Hepatic stellate cell (primary cell): ENCODE measurements at places on chromosomes 5 and 9.

GRCh38 chr5:39253196-39253595 lies 33.8 kb upstream of the FYB1 start:
- DNase-seq, result no peak

GRCh38 chr5:163964671-163965070 lies 459.3 kb downstream of the MAT2B start:
- no peak for DNase-seq

DNA sequence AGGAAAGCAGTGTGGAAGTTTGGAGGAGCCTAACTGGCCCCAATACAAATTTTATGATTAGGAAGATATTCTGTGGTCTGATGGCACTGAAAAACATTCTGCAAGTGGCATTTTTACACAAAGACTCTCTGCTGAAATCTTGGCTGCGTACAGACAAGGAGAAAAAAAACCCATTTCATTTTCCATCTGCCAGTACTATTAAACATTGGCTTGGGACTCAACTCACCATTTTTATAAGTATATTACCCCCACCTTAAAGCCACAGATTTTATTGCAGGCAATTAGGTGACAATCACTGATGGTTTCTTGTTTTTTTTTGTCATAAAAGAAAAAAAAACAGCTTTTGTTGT lies 206.9 kb downstream of the PTTG1 start:
- DNase-seq, result no peak

DNA sequence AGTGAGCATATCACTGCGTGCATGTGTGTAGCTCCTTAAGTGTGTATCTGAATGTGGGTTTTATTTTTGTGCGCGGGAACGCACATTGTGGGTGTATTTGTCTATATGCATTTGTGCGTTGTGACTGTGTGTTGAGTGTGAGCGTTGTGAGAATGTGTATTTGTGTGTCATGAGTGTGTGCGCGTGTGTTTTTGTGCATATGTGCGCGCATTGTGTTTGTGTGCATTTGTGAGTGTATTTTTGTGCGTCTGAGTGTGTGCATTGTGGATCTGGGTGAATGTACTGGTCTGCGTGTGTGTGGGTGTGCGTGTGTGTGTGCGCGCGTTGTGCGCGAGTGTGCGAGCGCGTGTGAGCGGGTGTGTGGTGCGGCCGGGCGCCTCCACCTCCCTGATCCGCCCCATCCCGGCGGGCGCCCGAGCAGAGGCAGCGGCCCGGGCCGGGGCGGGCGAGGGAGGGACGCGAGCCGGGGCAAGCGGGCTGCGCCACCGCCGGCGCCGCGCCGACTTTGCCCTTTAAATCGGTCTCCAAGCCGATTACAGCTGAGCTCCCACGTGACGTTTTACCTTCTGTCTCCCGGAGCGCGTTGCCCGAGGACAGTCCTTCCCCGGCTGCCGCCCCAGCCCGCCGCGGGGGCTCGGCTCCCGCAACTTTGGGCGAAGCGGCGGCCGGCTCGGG lies at the start of gene RASGRF2:
Gene RASGRF2 (plus strand): TSS at position 596 of the 675 bp plus-strand sequence. CDS start 376 bp downstream, outside the sequence.
- DNase-seq, result peak; percentile 43

- no peak for DNase-seq
These were observed 59.5 kb downstream of the ANKRD33B start for GRCh38 chr5:10623305-10623910.

DNA sequence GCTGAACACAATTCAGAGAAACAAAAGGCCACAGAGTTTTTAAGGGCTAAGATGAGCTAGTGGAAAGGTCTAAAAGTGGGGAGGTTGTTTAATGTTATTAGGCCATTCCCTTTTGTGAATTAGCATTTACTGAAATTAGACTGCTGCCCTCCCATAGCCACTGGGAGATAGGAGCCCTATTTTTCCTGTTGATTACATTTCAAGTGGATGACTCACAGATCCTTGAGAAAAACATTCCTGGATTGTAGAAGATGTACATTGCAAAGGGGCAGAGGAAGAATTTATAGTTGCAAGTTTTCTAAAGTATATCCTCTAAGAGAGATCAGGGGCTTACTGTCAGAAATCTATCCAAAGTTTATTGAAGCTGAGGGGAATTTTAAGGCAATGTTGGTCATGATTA lies 367.1 kb upstream of the IZUMO3 start:
- no peak for DNase-seq

DNA sequence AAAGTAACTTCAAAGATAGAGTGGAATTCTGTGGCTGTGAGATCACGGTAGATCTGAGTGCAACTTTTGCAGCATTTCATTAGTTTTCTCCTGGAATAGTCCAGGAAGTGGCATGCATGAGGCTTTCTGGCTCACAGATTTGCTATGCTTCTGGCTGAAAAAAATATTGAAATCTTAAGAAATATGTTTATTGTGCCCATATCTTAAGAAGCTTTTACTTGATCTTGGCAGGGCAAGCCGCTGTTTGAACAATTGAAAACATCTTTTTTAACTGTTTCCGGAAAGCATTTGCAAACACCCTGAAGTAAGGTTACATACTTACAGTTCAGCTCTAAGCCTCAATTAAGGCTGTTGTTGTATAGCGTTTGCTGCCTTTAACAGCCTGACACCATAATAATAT lies 135.7 kb upstream of the GDNF start:
- no peak for DNase-seq

DNA sequence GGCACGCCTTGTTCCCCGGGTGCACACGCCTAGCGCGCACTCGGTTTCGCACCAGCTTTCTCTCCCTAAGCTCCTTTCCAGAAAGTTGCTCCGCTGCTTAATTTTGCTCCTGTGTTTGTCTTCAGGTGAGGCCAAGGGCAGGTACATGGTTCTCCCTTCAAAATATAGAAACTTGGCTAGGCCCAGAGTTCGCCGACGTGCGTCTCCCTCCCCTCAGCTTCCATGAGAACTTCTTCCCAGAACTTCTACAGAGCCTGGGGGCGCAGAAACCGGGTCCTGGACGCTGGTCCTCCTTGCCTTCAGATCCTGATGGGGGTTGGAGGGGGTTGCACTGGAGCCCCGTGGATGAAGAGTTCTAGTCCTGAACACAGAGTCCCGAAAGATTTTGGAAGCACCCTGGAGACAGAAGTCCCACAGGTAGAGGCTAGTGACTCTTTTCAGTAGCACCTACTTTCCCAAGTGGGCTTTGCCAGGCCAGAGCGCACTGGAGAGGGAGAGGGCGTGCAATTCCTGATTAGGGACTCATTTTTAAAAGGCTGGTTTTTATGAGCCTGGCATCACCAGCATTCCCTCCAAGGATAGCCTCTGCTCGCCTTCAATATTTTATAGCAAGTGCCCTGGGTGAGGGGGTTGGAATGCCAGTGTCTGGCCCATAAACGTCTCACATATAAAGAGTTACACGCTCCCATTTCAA lies 128.4 kb downstream of the TMEM174 start:
- no peak for DNase-seq

GRCh38 chr9:99226054-99226453 lies 4.0 kb downstream of the SEC61B start:
- DNase-seq, result no peak

DNA sequence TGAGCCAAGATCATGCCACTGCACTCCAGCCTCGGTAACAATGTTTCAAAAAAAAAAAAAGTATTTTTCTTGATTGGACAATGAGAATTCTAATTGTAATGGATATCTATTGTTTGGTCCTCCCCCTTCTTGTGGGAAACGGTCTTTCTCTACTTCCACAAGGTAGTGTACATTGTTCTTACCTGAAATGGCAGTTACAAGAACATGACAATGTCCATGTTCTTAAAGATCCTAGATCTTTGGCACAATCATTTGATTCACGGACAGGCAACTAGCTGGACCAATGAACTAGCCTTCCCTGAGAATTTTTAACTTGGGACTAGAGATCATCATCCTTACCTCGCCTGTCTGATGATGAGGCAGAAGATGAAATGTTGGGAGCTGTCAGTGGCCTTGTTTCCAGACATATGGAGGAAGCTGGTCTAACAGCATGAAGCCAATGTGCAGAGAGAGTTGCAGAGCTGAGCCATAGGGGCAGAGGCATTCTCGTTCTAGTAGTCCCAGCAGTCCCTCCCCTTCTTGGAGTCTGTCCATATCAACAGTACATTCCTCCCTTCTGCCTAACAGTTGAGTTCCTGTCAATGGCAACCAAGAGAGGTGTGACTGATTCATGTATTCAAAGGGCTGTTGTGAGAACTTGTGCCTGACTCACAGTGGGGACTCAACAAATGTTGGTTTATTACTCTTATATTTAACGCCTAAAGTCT lies 2.1 kb upstream of the MARCHF6 start:
- DNase-seq, result peak; percentile 26

GRCh38 chr9:4979239-4979638 lies 5.8 kb upstream of the JAK2 start:
- no peak for DNase-seq

DNA sequence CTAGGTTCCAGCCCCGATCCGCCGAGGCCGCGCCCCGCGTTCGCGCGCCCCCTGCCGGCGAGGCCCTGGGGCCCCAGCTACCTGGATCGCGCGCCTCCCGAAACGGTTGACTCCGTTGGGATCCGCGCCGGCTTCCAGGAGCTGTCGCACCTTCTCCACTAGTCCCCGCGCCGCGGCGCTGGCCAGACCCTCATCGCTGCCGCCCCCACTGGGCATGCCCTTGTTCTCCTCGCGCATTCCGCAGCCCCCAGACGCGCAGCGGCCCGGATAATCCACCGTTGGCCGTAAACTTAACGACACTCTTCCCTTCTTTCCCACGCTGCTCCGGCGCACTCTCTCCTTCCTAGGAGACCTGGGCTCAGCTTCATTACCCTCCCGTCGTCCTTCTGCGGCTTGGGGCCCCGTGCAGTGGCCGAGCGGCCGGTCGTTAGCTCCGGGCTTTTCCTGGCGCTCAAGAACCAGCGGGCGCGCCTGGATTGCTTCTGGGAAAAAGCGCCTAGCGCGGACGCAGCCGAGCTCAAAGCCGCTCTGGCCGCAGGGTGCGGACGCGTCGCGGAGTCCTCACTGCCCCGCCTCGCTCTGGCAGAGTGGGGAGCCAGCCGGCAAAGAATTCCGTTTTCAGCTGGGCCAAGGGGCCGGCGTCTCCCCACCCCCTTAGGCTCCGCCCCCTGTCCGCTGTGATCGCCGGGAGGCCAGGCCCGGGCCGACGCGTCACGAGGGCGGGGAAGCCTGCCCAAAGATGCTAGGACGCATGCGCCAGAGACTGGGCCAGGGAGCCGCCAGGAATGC lies at the start of gene CDKN2B:
Gene CDKN2B (minus strand): TSS at position 589 of the 789 bp plus-strand sequence. CDS start 352 bp downstream, at position 237.
- DNase-seq, result peak; percentile 96

DNA sequence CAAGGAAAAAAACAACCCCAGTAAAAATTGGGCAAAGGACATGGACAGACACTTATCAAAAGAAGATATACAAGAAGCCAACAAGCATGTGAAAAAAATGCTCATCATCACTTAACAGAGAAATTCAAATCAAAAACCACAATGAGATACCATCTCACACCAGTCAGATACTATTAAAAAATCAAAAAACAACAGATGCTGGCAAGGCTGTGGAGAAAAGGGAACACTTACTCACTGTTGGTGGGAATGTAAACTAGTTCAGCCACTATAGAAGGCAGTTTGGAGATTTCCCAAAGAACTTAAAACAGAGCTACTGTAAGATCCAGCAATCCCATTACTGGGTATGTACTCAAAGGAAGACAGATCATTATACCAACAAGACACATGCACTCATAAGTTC lies 157.4 kb downstream of the EDIL3 start:
- no peak for DNase-seq

DNA sequence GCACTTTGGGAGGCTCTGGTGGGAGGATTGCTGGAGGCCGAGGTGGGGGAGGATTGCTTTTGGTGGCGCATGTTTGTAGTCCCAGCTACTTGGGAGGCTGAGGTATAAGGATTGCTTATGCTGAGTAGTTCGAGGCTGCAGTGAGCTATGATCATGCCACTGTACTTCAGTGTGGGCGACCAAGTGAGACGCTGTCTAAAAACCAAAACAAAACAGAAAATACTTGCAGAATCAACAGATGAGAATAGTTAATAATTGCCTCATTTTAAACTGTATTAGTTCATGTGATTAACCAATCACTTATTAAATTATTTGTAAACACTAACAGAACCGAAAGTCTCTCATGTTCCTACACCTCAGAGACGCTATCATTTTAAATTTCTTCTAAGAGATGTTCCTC lies 118.1 kb downstream of the CCDC171 start:
- no peak for DNase-seq

GRCh38 chr5:61334868-61335615 lies 3.0 kb downstream of the ZSWIM6 start:
- no peak for DNase-seq

DNA sequence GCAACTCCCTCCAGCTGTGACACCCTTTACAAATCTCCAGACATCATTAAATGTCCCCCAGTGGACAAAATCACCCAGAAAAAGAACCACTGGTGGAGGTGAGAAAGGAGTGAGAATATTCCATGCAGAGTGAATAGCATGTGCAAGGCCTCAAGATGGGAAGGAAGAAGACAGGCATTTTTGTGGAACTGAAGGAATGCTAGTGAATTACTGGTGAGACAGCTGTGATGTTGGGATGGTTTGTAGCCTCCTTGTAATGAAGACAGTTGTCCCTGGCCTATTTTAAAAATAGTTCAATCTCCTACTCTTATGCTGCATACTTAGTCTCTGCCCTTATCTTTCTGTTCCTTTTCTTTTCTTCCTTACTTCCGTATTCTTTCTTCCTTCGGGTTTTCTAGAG lies 124.9 kb upstream of the RPS23 start:
- no peak for DNase-seq

DNA sequence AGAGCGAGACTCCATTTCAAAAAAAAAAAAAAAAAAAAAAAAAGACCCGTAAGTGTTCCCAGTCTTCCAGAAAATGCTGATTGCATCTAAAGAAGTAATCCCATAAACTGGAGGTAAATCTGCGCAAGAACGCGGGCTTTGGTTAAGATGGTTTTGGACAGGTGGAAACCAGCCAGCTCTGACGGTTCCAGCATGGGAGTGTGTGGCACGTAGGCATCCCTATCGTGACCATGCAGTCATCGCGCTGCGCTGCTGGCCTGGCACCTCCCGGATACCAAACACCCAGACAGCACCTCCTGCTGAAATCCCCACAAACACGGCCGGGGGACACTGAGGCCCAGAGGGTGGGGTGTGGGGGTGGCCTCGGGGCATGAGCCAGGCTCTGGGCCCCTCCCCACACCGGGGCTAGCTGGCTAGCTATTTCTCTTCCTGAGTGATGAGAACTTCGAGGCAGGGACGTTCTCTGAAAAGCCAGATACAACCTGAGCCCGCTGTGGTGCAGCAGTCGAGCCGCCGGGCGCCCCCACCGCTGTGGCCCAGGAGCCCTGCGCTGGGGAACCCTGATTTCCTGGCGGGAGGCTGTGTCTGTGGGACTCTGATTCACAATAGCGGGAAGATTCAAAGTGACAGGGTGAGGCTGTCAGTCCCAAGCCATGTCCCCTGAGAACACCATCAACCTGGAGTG lies 32.2 kb upstream of the NOTCH1 start:
- DNase-seq, result no peak

GRCh38 chr9:134468358-134468757 lies 142.1 kb downstream of the RXRA start:
- no peak for DNase-seq

GRCh38 chr9:104778802-104779201 lies 14.9 kb downstream of the NIPSNAP3B start:
- DNase-seq, result no peak

- DNase-seq, result no peak
These were observed 93.1 kb upstream of the SMARCA2 start for GRCh38 chr9:1922026-1922425.

GRCh38 chr9:16571127-16571802 lies 299.2 kb downstream of the BNC2 start:
- no peak for DNase-seq
